C1 segment of cervical spinal cord (tissue), 14 donors: ENCODE measurements at places on chromosomes 4 and X.

- DNase-seq = no peak
Measured at GRCh38 chr4:164856396-164856795, 20.6 kb upstream of the APELA start.

- DNase-seq = no peak
Measured at GRCh38 chr4:2425386-2426068, 6.8 kb downstream of the CFAP99 start.

- peak; percentile 56 for DNase-seq
Measured at GRCh38 chrX:28847423-28847822, 260.2 kb downstream of the IL1RAPL1 start.

GRCh38 chr4:185311113-185311888 lies 84.4 kb downstream of the LRP2BP start:
- no peak for DNase-seq
